Bone marrow (tissue), 2 donors: ENCODE measurements at places on chromosomes 7 and 10.

DNA sequence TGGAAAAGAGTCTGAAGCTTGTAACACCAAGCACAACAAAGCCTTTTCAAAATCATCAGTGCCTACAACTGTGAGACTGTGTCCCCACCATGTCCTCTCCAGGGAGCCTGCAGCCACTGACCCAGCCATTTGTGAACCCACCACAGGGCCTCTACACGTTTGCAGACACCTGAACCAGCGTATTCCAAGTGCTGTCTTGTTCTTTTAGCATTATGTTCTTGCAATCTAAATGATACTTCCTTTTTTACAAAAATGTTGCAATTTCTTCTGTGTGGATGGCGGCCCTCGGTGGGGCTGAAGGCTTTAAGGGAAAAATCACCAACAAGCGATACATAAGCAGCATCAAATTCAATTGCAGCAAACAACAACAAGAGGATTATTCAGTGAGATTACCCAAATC, 403.2 kb upstream of the MGMT start:
- no peak for DNase-seq

GRCh38 chr7:27247452-27248426, 5.1 kb downstream of the EVX1 start:
- DNase-seq, result no peak

GRCh38 chr10:47366181-47366631, 17.9 kb downstream of the ZNF488 start:
- no peak for DNase-seq

DNA sequence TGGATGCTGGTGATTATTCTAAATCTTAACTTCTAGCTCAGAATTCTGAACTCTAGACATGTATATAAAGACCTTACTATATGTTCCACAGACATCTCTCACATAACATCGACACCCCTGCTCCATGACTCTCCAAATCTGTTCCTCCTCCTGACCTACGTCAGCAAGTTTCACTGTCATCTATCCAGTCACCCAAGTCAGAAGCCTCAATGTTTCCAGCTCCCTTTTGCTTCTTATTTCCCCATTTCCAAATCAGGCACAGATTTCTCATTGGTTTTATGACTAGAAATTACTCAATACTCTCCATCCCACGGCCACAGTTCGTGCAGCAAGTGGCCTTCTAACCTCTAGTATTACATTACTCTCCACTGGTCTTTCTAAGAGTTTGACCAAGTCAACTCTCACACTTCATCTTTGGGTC, 28.5 kb downstream of the EPC1 start:
- DNase-seq, result no peak

DNA sequence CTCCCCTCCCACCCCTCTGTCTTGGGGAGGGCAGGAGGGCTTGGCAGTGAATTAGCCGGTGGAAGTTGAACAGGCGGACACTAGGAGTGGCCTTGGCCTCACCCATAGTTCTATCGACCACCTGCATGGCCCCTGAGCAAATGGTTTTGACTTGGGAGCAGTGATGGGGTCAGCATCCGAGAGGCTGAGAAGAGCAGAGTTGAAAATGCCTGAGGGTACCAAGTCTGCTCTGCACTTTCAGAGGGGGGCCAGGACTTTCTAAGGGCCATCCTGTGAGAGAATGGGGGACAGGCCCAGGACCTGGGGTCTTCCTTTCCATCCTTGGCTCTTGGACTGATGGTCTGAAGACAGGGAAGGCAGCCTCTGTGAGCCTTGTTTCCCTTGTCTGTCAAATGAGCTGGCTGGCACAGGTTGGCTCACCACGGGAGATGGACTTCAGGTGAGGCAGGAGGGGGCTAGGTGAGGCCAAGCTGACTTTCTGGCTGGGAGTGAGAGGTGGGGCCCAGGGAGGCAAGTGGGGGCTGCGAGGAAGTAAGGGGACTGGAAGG, 29.4 kb downstream of the CDH23 start:
- no peak for DNase-seq
